ENCODE measurements at places on chromosomes 2 and 18. TPM values are rescaled to one million over a fixed set of nuclear protein-coding genes. Genes with fewer than 3 reads are reported as not detected.

Gene PJVK
- polyA plus RNA-seq = 2.1 TPM

Gene CDH2
- polyA plus RNA-seq = 42.6 TPM

Gene GCKR
- 0.36 TPM for polyA plus RNA-seq

GRCh38 chr2:102588213-102588939 is 31.0 kb upstream of the SLC9A2 start:
- DNase-seq = no peak

DNA sequence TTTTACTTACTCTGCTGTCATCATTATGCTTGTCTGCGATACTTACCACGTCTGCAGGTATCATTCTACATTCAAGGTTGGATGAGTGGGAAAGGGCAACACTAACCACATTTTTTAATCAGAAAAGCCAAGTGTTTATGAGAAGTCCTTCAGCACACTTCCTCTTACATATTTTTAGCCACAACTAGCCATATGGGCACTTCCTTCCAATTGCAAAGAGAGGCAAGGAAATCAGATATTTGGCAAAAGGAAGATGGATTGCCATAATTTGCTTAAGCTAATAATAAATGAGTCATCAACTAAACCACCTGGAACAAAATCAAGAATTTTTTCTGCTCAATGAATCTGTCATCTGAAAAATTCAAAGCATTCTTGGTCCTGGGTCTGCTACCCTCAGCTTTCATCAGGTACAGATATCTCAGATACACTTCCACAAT is 16.7 kb upstream of the MRO start:
- no peak for DNase-seq

GRCh38 chr2:99256677-99257076 is 1.2 kb upstream of the LYG2 start:
- DNase-seq = no peak

DNA sequence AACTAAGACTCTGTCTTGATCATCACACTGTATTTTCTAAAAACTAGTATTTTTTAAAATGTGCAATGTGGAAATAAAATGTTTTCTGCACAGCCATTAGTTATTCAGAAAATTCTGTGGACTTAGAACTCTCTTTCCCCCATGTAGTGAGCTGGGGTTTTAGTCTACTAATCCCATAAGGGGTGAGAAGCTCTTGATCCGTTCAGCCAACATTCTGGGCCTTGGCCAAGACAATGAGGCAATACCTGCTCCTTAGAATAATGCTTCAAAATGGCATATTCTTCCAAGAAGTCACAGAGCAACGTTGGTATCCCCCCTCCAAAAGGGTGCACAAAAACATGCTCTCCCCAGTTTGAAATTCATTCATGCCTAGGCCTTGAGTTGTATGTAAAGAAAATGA is 4.0 kb downstream of the REEP1 start:
- DNase-seq = no peak

GRCh38 chr2:42976351-42976750 is 184.0 kb upstream of the HAAO start:
- no peak for DNase-seq

Data from AG04450 (cell line).